Breast epithelium (tissue), 4 donors: ENCODE measurements at places on chromosomes 2 and 18. TPM values are rescaled to one million over a fixed set of nuclear protein-coding genes. Genes with fewer than 3 reads are reported as not detected.

- no peak for DNase-seq
These were observed 65.4 kb downstream of the POLE4 start for GRCh38 chr2:75023666-75024455.

Gene TIGD1
- total RNA-seq = 5.0 TPM

DNA sequence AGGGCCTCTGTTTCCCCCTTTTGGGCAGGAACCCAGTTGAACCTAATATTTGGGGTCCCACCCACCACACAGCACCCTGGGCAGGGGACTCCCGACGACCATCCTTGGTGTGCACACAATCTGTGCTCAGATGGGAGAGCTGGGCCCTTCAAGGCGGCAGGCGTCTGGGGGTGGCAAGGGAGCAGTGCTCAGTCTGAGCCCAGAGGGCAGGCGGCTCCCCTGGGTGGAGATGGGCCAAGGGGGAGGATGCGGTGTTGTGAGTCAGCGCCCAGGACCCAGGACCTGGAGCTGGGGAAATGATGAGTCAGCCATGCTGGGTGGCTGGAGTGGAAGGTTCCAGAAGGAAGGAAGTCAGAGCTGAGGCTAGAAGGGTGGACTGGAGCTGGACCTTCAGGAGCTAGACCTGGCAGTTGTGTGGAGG, 3.8 kb downstream of the PROM2 start:
- DNase-seq = no peak

Gene RNF152
- 64.5 TPM for total RNA-seq

Gene FBXO15
- total RNA-seq = 0.73 TPM

Gene CCNYL1
- 10.0 TPM for total RNA-seq

DNA sequence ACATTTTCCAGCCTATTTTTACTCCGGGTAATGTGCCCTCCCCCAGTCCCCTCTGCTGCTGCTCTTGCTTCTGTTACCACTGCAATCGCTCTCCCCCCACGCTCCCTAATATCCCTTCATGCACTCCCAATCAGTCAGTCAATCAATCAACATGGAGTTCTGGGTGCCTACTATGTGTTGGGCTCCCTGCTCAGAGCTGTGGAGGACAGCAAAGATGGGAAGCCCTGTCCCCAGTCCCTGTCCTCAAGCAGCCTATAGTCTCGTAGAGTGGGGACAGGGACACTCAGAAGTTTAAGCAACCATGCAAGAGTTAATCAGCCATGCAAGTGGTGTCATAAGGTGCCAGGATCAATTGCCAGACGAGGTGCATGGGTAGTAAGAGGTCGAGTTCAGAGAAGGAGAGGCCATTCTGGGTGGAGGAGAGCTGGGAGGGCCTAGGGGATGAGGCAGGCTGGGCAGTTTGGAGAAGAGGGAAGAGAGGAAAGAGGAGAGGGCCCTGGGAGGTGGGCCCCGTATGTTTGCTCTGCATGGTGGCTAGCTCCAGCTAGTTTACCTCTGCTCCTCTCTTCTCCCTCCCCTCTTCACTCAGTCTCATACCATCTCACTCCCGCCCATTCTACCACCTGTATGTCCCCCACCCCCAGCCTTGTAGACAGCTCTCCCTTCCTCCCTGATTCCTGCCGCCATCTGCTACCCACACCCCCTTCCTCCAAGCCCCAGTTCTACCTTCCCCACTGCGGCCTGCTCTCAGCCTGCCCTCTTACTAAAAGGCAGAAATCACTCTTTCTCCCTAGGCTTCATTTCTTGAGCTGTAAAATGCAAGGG, 3.9 kb downstream of the ASIC4 start:
- DNase-seq = no peak

Gene SOWAHC
- total RNA-seq = 9.1 TPM

GRCh38 chr18:48765053-48765452, 185.7 kb downstream of the SMAD7 start:
- no peak for DNase-seq
